HCT116 (cell line): ENCODE measurements at places on chromosomes 2 and 18. TPM values are rescaled to one million over a fixed set of nuclear protein-coding genes. Genes with fewer than 3 reads are reported as not detected.

- no peak for DNase-seq
Measured at GRCh38 chr2:69177063-69177771, 164.2 kb downstream of the ANTXR1 start.

- no peak for DNase-seq
Measured at GRCh38 chr2:161382747-161383146, 33.4 kb upstream of the TBR1 start.

The SAG gene
- not detected for total RNA-seq

DNA sequence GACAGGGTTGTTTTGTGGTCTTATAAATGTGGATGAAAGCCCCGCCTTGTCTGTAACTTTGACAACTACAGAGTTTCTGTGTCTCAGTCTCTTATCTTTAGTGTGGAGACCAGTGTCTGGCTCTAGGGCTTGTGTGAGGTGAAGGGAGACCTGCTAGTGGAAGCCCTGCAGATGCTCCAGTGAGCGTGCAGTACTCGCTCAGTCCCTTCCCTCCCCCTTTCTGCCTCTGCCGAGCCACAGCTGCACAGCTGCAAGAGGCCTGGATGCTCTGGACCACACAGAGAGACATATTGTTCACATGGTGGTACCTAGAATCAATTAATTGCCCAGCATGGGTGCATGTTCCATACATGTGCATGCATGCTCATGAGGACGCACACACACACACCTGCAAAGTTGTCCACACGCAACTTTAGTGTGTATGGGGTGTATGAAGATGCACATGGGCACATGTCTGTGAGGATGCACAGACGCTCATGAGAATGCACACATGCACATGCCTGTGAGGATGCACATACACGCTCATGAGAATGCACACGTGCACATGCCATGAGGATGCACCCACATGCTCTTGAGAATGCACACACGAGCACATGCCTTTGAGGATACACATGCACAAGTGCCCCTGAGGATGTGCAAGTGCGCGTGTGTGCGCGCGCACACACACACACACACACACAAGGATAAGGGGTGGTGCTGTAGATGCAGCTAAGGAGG lies 282.1 kb upstream of the HS6ST1 start:
- no peak for DNase-seq

The SF3B6 gene
- total RNA-seq = 129 TPM

- DNase-seq = no peak
Measured at GRCh38 chr2:238285653-238286082, 2.7 kb downstream of the PER2 start.
